ENCODE measurements at places on chromosomes 12 and 14.

- no peak for DNase-seq
Observed at GRCh38 chr12:45504316-45505010, 225.0 kb upstream of the ARID2 start.

DNA sequence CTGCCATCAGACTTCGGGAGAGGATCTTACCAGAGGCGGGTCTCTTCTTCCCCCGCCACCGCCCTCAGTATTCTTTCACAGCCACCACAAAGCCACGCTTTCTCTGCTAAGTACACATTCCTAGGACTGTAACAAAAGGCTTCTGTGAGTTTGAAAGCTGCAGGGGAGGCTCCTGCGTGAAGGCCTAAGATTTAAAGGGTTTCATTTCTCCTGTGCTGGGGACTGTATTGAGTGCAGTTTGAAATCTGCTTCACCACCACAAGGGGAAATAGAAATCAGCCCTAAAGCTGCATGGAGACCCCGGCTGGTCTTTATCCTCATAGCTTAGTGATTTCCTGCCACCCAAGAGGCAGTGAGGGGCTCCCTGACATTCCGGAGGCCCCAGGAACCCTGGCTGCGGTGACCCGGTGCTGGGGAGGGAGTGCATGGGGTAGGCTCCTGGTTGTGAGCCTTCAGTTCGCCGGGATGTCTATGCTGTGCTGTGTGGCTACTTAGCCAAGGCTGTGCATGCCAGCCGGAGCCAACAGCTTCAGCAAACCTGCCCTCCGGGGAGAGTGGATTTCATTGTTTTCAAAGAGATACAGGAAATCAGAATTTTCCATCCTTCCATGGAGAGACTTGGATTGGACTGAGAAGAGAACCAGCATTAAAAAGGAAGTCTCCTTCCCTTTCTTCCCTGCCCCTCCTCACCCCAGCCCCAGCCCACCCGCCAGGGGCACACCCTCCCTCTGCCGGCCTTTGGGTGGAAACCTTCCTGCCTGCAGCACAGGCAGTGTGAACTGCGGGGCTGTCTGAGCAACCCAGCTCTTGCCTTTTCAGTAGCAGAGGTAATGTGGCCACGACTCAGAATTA lies 163.3 kb downstream of the ETV6 start:
- no peak for DNase-seq

DNA sequence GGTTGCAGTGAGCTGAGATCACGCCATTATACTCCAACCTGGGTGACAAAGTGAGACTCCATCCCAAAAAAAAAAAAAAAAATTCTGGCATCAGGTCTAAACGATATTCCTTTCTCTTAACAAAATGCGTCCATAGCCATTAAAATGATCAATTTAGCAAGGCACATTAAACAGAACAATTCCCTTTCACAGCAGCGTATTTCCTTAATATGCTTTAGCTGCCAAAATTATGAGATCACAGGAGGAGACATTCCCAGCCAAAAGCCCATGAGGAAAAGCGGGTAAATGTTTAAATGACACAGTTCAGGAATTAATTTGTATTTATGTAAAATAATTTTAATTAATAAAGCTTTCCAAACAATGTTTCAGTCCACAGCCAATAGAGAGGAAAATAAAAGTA lies 43.0 kb upstream of the SELPLG start:
- DNase-seq = no peak

DNA sequence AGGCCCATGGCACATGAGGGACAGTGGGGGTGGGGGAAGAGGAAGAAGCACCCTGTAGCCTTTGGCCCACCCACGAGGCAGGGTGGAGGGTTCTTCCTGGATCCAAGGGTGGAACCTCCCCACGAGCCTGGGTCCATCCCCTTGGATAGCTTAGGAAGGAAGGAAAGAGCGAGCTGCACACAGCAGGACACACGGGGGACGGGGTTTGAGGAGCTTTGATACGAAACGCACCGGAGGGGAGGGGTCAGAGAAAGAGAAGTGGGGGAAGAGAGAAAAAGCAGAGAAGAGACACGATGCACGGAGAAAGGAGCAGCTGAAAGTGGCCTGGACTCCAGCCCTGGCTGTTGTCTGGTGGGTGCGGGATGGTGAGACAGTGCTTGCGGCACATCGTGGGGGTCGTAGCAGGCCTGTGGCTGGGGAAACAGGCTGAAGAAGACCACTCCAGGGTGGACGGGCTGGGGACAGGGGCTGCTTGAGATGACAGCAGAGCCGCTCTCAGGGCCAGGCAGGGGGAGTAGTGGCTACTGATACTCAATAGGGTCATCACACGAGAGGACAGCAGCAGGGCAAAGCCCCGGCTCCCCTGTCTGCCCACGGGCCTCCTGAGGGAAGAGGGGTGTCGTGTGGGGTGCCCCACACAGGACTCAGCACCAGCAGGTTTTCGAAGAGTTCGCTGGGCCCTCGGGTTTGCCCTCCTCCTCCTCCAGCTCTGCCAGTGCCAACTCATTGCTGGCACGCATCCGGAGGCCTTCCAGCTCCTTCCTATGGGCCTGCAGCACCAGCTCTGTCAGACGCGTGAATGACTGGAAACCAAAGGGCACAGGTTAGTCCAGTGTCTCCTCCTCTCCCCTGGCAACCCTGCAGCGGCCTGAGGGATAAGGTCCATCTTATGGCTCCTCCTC lies 5.4 kb upstream of the GPX2 start:
- no peak for DNase-seq

- no peak for DNase-seq
Observed at GRCh38 chr12:79317179-79317847, 373.5 kb downstream of the PAWR start.

GRCh38 chr12:107134558-107134957 lies 41.2 kb upstream of the CRY1 start:
- no peak for DNase-seq

- no peak for DNase-seq
Observed at GRCh38 chr12:52698651-52699340, 4.5 kb downstream of the KRT77 start.

Measured in caudate nucleus (tissue), 63 donors.